Activated T-helper 17 cell treated with anti-CD3 and anti-CD28 coated beads, Interleukin-2, amount 50 U/mL, for 72 hours (primary cell): ENCODE measurements at places on chromosomes 11 and 22.

- ATAC-seq: no peak
Observed at GRCh38 chr11:92753161-92753560, 216.3 kb upstream of the MTNR1B start.

DNA sequence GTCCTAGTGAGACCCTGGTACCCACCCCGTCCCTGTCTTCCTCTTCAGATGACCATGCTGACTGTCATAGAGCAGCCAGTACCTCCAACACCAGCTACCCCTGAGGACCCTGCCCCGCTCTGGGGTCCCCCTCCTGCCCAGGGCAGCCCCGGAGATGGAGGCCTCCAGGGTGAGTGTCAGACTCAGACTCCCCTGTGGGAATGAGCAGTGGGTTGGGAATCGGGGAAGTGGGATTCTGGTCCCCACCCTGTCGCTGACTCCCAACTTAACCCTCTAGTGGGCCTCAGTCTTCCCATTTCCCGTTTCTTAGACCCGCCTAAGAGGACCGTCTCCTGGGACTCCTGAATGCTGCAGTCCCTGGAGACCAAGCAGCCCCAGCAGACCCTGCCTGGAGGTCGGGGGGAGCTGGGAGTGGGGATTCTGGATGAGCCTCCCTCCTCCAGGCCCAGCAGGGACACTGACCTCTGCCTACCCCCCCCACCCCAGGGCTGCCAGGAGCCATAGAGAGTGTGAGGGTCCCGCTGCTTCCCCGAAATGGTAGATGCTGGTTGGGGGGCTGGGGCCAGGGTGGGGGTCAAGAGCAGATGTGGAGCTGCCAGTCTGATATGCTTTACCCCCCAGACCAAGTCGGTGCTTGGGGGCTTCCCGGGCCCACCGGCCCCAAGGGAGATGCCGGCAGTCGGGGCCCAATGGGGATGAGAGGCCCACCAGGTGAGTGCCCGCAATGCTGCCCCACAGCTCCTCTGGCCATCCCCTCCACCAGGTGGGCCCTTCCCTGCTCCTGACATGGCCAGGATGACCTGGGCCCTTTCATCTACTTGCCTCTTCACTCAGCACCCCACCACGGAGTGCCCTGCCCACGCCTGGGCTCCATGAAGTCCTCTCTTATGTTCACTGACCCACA is 25.5 kb downstream of the EMID1 start:
- no peak for ATAC-seq

GRCh38 chr22:42918500-42918899 is 61.4 kb upstream of the ARFGAP3 start:
- no peak for ATAC-seq

- no peak for ATAC-seq
Observed at GRCh38 chr11:2132246-2132645, 6.9 kb downstream of the IGF2 start.
